Activated CD4-positive, alpha-beta memory T cell treated with anti-CD3 and anti-CD28 coated beads, Interleukin-2, amount 10 ng/mL, durations not matched to agents 7 days and 5 days (primary cell): ENCODE measurements at places on chromosomes 3 and 15. TPM values are rescaled to one million over a fixed set of nuclear protein-coding genes. Genes with fewer than 3 reads are reported as not detected.

Gene CCDC54
- total RNA-seq = not detected

Gene CCDC9B
- total RNA-seq = 2.6 TPM

Gene STXBP5L
- total RNA-seq = not detected

Gene SOX14
- not detected for total RNA-seq

Gene UBXN7
- total RNA-seq = 55.9 TPM

Gene BCHE
- total RNA-seq = not detected

Gene IGDCC3
- total RNA-seq = not detected

Gene CFAP91
- total RNA-seq = not detected

Gene TF
- 1.2 TPM for total RNA-seq

Gene CISH
- 335 TPM for total RNA-seq

Gene GOLGA8T
- not detected for total RNA-seq

- peaks cover 17% of the 10 kb centered on the region for H3K27me3 ChIP-seq
- DNase-seq = no peak
- H3K36me3 ChIP-seq = no peaks in the 10 kb centered on the region
- H3K27ac ChIP-seq = no peak overlapping the region
Observed at GRCh38 chr3:14907043-14907966, 40.1 kb upstream of the NR2C2 start.

GRCh38 chr15:62927196-62927595 is 115.4 kb upstream of the TPM1 start:
- no peak for DNase-seq
- H3K36me3 ChIP-seq = no peaks in the 10 kb centered on the region
- no peak overlapping the region for H3K27ac ChIP-seq

- DNase-seq = no peak
- no peaks in the 10 kb centered on the region for H3K27me3 ChIP-seq
- no peaks in the 10 kb centered on the region for H3K4me1 ChIP-seq
- H3K36me3 ChIP-seq = no peaks in the 10 kb centered on the region
- H3K27ac ChIP-seq = no peak overlapping the region
- no peak overlapping the region for H3K4me3 ChIP-seq
Observed at GRCh38 chr3:76122007-76122406, 336.7 kb upstream of the ZNF717 start.

GRCh38 chr3:172776049-172776717 is 25.7 kb downstream of the ECT2 start:
- H3K27ac ChIP-seq = no peak overlapping the region
- no peaks in the 10 kb centered on the region for H3K27me3 ChIP-seq
- H3K4me1 ChIP-seq = peaks cover 17% of the 10 kb centered on the region
- H3K36me3 ChIP-seq = peaks cover 74% of the 10 kb centered on the region
- no peak overlapping the region for H3K4me3 ChIP-seq

- peaks cover 3% of the 10 kb centered on the region for H3K27me3 ChIP-seq
- H3K27ac ChIP-seq = no peak overlapping the region
- no peak for DNase-seq
- H3K4me1 ChIP-seq = no peaks in the 10 kb centered on the region
- H3K4me3 ChIP-seq = no peak overlapping the region
Observed at GRCh38 chr3:126314305-126314789, 42.9 kb downstream of the KLF15 start.

DNA sequence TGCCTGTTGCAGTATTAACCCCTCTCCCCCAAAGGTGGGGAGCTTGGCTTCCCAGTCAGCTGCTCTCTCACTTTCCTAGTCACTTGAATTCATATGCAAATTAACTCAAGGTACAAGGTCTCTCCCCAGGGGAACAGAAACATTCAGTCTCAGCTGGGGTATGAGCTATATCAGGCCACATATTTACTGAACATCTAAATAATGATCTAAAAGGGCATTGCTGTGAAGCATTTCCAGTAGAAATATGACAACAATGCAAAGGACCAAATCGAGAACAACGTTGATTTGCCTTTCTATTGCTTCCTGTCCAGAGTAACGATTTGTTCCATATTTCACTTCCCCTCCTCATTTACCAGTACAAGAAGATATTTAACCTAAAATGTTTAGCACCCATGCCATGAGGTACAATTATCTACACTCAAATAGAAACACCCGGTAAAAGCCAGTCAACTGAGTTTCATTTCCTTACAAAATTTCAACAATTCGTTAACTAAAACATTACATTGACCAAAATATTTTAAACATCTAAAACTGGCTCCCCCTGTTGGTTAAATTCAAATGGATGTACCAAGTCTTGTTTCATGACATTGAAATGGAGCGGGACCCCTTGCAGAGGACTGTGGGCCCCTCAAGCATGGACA is 36.5 kb upstream of the KLHL6 start:
- DNase-seq = no peak
- peaks cover 10% of the 10 kb centered on the region for H3K36me3 ChIP-seq
- H3K4me3 ChIP-seq = peak overlapping the region; percentile 44
- no peaks in the 10 kb centered on the region for H3K27me3 ChIP-seq
- peaks cover 39% of the 10 kb centered on the region for H3K4me1 ChIP-seq

DNA sequence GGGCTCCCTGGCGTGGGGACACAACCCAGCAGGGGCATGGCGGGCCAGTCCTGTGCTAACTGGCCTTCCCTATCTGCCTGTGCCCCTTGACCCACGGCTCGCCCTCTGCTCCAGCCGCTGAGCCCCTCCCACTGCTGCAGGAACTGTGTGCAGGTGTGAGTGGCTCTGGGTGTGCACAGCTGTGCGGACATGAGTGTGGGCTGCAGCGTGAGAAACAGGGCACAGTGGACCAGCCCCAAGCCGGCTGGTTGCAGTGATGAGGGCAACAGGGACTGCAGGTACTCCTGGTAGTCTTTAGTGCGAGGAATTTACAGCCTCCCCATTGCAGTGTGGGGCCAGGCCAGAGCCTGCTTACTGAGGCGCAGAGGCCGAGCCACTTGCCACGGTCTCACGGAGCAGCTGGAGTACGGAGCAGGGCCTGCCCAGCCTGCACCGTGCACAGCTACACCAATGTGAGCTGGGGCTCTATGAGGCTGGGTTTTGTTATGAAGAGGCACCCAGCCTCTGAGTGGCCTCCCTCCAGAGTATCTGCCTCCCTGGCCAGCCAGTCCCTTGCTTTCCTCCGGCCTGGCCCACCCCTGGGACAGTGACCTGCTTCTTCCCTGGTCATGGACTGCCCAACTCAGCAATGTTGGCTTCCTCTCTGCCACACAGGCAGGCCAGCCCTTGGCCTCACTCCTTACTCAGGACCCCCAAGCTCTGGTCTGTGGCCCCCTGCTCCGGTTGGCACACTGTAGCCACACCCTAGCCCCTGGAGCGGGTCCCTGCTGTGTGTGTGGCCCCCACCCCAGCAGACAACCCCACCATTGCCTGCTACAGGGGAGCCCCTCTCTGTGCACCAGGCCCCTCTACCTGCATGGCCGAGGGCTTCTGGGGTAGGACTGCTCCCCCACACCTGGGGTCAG is 47.8 kb downstream of the PLXNA1 start:
- no peaks in the 10 kb centered on the region for H3K4me1 ChIP-seq
- no peak for DNase-seq
- no peaks in the 10 kb centered on the region for H3K36me3 ChIP-seq
- H3K27ac ChIP-seq = no peak overlapping the region
- no peaks in the 10 kb centered on the region for H3K27me3 ChIP-seq

DNA sequence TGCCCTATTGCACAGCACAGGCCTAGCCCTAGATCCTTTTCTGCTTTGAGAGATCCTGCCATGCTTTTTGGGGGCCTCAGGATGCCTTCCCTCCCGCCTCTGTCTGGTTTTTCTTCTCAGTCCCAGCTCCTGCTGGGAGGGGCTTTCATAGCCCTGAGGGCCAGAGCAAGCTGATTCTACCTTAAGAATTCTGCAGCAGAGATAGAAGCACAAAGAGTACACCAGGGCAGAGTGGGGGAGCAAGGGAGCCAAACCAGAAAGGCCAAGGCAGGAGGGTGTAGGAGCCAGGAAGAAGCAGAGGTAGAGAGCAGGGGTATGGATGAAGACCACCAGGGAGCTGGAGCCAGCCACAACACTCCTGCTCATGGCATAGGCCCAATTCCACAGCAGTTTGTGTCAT is 18.1 kb downstream of the SH3BP5 start:
- no peaks in the 10 kb centered on the region for H3K27me3 ChIP-seq
- no peak overlapping the region for H3K4me3 ChIP-seq
- peaks cover 80% of the 10 kb centered on the region for H3K4me1 ChIP-seq
- H3K27ac ChIP-seq = peak overlapping the region; percentile 0
- peaks cover 14% of the 10 kb centered on the region for H3K36me3 ChIP-seq

DNA sequence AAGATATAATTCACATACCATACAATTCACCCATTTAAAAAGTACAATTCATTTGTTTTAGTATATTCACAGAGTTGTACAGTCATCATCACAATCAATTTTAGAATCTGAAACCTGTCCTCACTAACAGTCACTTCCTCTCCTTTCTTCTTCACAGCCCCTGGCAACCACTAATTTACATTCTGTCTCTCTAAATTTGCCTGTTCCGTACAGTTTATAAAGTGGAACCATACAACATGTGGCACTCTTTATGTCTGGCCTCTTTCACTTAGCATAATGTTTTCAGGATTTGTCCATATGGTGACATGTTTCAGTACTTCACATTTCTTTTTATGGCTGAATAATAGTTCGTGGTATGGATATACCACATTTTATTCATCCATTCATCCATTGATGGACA is 22.7 kb downstream of the ERICH6 start:
- DNase-seq = no peak
- H3K27me3 ChIP-seq = no peaks in the 10 kb centered on the region
- peak overlapping the region; percentile 1 for H3K27ac ChIP-seq
- H3K4me3 ChIP-seq = no peak overlapping the region
- H3K4me1 ChIP-seq = peaks cover 24% of the 10 kb centered on the region
- peaks cover 7% of the 10 kb centered on the region for H3K36me3 ChIP-seq

GRCh38 chr15:63218100-63218808 is 28.8 kb downstream of the RAB8B start:
- DNase-seq = no peak
- H3K4me3 ChIP-seq = no peak overlapping the region
- no peaks in the 10 kb centered on the region for H3K27me3 ChIP-seq
- no peak overlapping the region for H3K27ac ChIP-seq
- H3K36me3 ChIP-seq = peaks cover 41% of the 10 kb centered on the region

DNA sequence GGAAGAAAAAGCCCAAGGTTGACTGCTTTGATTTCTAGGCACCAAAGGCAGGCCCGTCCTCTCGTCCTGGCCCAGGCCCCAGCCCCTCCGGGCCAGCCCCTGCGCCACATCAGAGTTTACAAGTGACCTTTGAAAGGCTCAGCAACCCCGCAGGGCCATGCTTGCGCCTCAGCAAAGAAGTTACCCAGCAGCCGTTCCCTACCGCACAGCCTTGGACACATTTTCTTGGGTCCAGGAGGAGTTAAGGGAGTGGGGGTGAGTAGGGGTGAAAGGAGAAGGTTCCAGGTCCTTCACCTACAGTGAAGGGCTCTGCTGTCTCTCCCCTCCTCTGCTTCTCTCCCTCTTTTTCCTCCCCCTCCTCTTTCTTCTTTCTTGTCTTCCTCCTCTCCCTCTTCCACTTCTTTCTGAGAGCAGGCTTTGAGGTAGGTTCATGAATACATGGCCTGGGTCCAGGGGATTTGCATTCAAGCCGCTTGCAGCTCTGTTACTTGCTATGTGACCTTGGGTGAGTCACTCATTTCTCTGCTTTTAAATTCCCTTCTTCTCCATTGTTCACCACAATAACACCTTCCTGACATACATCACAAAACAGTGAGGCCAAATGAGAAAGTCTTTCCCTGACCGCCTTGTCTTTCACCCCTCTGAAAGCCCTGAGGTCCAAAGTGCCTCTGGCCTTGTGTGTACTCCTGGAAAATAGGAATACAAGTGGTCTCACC is 223.3 kb upstream of the TPRG1 start:
- DNase-seq = no peak
- H3K27me3 ChIP-seq = peaks cover 17% of the 10 kb centered on the region
- no peak overlapping the region for H3K27ac ChIP-seq
- H3K36me3 ChIP-seq = no peaks in the 10 kb centered on the region
- peaks cover 12% of the 10 kb centered on the region for H3K4me1 ChIP-seq

- peaks cover 8% of the 10 kb centered on the region for H3K4me1 ChIP-seq
- H3K27me3 ChIP-seq = no peaks in the 10 kb centered on the region
Observed at GRCh38 chr3:112931736-112932521, 43.0 kb downstream of the CD200R1 start.

DNA sequence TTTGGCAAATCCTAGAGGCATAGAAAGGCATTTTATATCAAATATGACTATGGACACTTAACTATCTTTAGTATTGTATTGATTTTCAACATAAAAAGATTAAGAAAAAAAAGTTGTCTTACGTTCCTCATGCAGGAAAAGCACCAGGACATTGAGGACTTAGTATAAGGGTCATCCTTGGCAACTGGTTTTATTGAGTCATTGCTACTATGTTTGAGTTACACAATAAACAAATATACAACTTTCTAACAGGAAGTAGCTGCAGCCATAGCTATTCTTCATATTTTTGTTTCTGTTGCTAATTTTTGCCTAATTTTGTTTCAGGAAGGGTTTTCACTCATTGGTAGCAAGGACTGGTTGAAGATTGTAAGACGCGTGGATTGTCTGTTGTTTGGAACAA is 93.0 kb downstream of the NPTN start:
- no peaks in the 10 kb centered on the region for H3K4me1 ChIP-seq
- DNase-seq = no peak
- H3K27ac ChIP-seq = no peak overlapping the region
- H3K4me3 ChIP-seq = no peak overlapping the region

DNA sequence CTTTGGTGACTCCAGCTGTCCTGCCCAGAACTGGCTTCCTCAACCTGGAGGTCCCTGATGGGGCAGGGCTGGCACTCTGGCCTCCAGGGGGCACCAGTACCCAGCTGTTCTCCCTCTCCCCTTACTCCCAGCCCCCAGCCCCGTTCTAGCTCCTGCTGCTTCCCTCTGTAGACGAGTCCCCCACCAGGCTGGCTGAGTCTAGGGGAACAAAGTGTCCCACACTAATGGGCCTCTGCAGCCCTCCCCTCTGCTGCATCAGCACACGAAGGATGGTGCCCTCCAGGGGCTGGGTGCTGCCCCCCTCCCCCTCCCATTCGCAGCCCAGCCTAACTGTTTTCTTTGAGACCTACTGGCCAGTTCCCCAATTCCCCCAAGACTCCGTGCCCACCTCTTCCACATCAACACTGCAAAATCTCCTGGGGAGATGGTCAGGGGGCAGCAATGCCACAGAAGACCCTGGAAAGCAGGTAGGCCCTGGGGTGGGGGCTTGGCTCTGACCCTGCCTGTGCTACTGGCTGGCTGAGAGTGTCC is 4.2 kb downstream of the RHCG start:
- H3K27ac ChIP-seq = no peak overlapping the region
- H3K4me3 ChIP-seq = no peak overlapping the region
- H3K4me1 ChIP-seq = peaks cover 5% of the 10 kb centered on the region
- no peak for DNase-seq
- H3K36me3 ChIP-seq = no peaks in the 10 kb centered on the region

- DNase-seq = no peak
- H3K4me3 ChIP-seq = no peak overlapping the region
- H3K27ac ChIP-seq = no peak overlapping the region
Observed at GRCh38 chr3:16697443-16698147, 92.4 kb upstream of the DAZL start.

- H3K36me3 ChIP-seq = no peaks in the 10 kb centered on the region
- H3K4me1 ChIP-seq = no peaks in the 10 kb centered on the region
- no peaks in the 10 kb centered on the region for H3K27me3 ChIP-seq
- no peak overlapping the region for H3K4me3 ChIP-seq
Observed at GRCh38 chr3:154759966-154760365, 320.2 kb upstream of the MME start.

- H3K36me3 ChIP-seq = no peaks in the 10 kb centered on the region
- no peak overlapping the region for H3K4me3 ChIP-seq
- no peak for DNase-seq
Observed at GRCh38 chr3:89372456-89372855, 265.0 kb downstream of the EPHA3 start.

GRCh38 chr3:66464512-66464894 is 36.3 kb downstream of the LRIG1 start:
- no peaks in the 10 kb centered on the region for H3K27me3 ChIP-seq
- no peak overlapping the region for H3K27ac ChIP-seq
- H3K4me3 ChIP-seq = no peak overlapping the region

GRCh38 chr3:152127058-152127457 is 141.7 kb upstream of the MBNL1 start:
- H3K36me3 ChIP-seq = no peaks in the 10 kb centered on the region
- H3K27ac ChIP-seq = no peak overlapping the region
- no peak overlapping the region for H3K4me3 ChIP-seq
- H3K27me3 ChIP-seq = peaks cover 7% of the 10 kb centered on the region
- H3K4me1 ChIP-seq = peaks cover 11% of the 10 kb centered on the region
